Dorsolateral prefrontal cortex (tissue), 122 donors: ENCODE measurements at places on chromosomes 12 and 14. TPM values are rescaled to one million over a fixed set of nuclear protein-coding genes. Genes with fewer than 3 reads are reported as not detected.
A peak's percentile ranks its signal among the peaks of the same experiment; 100 is the strongest.

DNA sequence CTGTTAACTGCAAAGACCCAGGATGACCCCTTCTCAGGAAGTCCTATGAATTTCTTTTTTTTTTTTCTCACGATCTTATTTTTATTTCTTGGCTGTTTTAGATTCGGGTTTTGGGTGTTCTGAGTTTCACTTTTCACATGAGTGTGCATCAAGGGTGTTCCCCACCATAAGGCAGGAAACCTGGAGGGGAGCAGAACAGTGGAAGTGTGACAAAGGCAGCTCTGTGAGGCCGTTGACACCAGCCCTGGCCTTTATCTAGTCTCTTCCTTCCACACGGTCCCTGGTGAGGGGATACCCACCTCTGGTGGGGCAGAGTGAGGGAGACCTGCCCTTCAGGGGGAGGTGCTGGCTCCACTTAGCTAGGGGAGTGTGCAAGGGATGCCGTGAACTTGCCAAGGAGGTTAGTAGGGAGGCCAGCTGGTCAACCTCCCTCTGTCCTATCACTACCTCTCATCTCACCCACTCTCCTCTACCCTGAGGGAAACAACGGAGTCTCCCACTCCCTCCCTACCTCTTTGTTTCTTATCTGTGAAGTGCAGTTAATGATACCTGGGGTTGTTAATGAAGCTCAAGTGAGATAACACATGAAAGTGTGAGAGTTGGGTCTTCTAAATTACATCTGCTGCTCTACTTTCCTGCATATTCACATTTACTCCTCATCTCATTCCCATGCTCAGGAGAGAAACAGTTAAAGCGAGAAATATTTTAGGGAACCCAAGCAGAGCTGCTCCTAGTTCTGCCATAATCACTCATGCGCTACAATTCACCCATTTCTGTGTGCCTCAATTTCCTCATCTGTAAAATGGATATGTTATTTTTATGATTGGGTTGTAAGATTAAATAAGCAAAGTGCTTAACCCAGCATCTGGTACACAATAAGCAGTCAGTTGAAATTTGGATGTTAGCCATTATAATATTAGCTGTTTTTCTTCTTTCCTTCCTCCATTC lies 4.4 kb upstream of the GALNT6 start:
- DNase-seq = no peak

- no peak for DNase-seq
These were observed 82.4 kb upstream of the RESF1 start for GRCh38 chr12:31876568-31877424.

DNA sequence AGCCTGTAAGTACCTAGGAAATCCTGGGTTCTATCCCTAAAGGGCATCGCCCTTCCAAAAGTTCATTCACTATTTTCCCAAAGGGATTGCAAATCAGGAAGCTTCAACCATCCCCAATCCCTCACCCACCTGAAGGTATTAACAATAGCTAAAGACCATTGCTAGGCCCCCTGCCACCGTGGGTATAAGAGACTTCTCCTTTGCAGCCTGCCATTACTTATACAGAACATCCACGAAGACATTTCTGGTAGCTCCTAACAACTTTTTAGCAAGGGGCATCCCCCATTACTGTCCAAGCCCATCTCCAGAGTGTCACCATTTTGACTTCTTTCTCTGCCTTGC lies 384 bp upstream of the SMUG1 start:
- no peak for DNase-seq

DNA sequence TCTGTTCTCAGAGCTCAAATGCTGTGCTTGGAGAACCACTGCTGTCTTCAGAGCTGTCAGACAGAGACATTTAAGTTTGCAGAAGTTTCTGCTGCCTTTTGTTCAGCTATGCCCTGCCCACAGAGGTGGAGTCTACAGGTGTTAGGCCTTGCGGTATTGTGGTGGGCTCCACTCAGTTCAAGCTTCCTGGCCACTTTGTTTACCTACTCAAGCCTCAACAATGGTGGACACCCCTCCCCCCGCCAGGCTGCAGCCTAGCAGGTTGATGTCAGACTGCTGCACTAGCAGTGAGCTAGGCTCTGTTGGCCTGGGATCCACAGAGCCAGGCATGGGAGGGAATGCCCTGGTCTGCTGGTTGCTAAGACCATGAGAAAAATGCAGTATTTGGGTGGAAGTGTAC lies 323.8 kb downstream of the BCAT1 start:
- DNase-seq = no peak

- DNase-seq = no peak
These were observed 125.6 kb upstream of the FGD4 start for GRCh38 chr12:32273712-32274111.

DNA sequence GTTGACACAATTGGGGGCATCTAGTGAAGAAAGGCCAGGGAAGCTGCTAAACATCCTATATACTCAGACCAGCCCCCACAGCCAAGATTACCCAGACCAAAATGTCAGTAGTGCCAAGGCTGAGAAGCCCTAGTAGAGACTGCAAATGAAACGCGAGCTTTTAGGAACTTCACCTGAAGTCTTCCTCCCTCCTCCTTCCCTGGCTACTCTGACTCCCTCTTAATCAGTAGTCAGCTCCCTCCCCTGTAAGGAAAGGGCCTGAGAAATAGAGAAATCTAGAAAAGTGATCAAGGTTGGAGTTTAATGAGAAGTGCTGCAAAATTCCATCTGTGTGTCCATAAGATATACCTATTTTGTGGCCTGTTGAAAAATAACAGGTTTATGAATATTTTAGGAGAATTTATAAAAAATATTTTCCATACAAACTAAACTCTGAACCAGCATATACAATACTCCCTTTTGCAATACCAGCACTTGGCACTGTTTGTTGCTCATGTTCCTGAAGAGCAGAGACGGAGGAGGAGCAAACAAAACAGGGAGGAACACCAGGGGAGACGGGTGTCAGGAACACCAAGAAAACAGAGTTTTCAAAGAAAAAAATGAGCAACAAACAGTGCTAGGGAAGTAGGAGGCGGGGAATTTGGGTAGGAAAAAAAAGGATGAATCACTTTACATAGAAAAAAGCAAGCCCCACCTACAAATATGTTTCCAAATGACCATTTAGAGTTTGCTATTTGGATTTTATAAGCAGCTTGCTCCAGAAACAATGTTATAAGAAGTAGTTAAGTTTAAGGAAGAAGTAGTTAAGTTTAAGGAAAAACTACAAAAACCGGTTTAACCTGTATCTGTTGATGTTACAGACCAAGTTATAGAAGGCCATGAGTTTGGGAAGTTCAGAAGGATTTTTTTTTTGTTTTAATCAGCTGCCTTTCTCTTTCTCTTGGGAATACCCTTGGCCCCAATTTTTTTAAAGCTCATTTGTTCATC lies 282.1 kb upstream of the GRIP1 start:
- DNase-seq = no peak

- DNase-seq = no peak
These were observed 676.5 kb downstream of the DIO2 start for GRCh38 chr14:79534703-79535353.

DNA sequence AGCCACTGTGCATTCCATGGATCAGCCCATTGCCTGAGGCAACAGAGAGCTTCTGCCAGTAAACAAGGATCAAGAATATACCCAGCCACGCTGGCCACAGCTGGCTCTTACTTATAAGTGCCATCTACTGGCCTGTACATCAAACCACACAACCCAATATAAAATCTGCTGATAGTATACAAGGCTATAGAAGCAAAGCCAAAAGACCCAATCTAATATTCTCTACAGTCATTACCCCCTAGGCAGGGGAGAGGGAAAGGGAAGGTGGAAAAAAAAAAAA lies 4.4 kb upstream of the FAM186B start:
- no peak for DNase-seq

- DNase-seq = no peak
These were observed 411.1 kb downstream of the TMTC2 start for GRCh38 chr12:83097643-83098342.

DNA sequence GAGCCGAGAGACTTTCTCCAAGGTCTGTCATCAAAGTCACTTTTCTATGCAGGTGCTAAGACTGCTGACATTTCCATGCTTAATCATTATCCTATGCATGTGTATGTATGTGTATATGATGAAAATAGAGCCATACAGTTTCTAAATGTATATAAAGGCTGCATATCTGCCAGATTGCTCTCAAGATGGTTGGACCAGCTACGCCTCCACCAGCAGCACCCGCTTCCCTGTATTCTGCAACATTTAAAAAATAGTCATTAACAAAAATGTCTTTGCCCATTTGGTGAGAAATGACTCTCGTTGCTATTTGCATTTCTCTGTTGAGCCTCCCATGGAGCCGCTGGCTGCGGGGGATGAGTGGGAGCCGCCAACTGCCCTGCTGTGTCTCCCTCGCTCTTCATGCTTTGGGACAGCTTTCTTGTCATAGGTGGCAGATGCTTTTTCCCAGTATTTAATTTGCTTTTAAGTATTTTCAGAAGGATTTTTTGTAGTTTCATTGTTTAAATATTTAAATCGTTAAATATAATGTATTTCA lies 54.7 kb downstream of the DYNC1H1 start:
- DNase-seq = peak; percentile 57

DNA sequence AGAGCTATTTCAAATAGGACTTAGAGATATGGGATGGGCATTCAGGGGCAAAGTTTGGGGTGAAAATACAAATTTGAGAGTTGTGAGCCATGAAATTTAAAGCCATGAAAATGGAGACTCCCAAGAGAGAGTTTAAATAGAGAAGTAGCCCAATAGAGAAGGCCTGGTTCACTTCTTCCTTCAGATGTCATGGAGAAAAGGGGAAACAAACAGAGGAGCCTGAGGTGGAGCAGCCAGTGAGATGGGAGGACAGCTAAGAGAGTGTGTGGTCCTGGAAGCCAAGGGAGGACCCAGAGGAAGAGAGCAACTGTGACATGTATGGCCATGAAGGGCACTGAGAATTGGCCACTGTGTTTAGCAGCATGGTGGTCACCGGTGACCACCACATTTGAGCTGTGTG lies 12.3 kb upstream of the DYNLL1 start:
- no peak for DNase-seq

DNA sequence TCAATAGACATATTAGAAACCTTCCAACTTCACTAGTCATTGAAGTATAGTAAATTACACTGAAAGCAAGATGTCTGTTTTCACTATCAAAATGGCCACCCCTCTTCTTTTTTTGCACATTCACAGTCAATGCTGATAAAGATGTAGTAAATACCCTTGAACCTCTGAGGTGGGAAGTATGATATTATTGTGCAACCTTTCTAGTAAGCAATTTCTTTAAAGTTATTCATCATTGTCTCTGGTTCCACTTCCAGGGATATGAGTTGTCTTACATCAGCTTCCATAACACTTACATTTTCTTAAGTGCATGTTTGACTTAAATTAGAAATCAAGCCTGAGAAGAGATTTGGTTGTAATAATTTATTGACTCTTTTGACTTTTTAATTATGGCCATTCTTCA lies 453.9 kb upstream of the MGAT4C start:
- no peak for DNase-seq

GRCh38 chr14:61281948-61282275 lies 774 bp upstream of the TMEM30B start:
- no peak for DNase-seq

DNA sequence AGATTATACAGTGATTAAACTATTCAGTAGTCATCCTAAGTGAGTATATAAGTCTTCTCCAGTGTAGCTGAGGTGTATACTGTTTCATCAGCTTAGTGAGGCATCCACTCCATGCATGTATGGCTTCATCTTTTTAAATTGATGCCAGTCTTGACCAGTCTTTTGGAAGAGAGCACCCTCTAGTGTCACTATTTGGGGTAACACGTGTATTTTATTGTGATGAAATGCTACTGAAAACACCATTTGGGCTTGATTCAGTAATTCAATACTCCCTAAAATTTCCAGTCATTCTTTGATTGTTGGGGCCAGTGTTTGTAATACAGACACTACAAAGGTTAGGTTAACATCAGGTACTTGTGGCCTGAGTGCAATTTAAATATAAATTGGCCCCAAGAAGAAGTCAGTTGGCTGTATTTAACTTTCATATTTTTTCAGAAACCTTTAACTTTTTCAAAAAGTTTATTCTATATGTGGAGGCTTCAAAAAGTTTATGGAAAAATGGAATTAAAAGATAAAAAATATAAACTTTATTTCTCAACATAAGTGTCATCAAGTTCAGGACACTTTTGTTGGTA lies 35.3 kb downstream of the MIPOL1 start:
- DNase-seq = no peak

C14orf93 gene
- 8.8 TPM for total RNA-seq

SSTR1 gene
- 23.1 TPM for total RNA-seq

SOAT2 gene
- not detected for total RNA-seq

RFX4 gene
- total RNA-seq = 37.9 TPM

ALDH6A1 gene
- total RNA-seq = 108 TPM

LIN7A gene
- total RNA-seq = 35.0 TPM

KRT83 gene
- total RNA-seq = not detected

MIP gene
- not detected for total RNA-seq

GPRC5D gene
- total RNA-seq = not detected
